Activated CD4-positive, alpha-beta T cell treated with anti-CD3 and anti-CD28 coated beads for 24 hours (primary cell): ENCODE measurements at places on chromosomes 11 and 22.

DNA sequence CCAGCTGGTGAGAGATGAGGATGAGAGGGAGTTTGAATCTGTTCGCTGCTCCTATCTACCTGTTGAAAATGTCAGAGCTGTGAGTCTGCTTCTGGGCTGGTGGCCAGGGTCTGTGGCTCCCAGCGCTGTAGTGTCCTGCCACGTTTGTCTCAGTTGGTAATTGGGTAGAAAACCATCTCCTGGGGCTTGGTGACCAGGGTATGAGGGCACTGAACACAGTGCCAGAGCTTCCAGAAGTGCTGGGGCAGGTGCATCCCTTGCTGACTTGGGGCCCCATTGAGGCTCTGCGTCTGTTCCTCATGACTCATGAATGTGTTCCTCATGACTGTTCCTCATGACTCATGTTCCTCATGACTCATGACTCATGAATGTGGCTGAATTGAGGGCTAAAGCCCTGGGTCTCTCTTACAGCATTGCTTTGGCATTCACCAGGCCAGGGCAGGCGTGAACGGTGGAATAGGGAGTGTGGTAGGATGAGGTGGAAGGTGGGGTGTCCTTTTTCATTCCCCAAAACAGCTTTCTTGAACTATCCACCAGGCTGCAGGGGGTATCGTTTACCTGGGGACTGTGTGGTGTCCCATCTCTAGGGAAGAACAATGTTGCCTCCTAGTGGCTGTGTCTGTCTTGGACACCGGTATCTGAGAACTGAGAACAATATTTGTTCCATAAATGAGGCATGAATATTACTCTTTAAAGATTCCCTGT lies 139.5 kb downstream of the COMMD9 start:
- DNase-seq = peak; percentile 9

- no peak for DNase-seq
Measured at GRCh38 chr11:13324141-13324540, 46.6 kb downstream of the BMAL1 start.

GRCh38 chr11:131979364-131979763 lies 608.9 kb downstream of the NTM start:
- no peak for DNase-seq

- no peak for DNase-seq
Measured at GRCh38 chr22:25113316-25113721, 86.3 kb upstream of the CRYBB3 start.

DNA sequence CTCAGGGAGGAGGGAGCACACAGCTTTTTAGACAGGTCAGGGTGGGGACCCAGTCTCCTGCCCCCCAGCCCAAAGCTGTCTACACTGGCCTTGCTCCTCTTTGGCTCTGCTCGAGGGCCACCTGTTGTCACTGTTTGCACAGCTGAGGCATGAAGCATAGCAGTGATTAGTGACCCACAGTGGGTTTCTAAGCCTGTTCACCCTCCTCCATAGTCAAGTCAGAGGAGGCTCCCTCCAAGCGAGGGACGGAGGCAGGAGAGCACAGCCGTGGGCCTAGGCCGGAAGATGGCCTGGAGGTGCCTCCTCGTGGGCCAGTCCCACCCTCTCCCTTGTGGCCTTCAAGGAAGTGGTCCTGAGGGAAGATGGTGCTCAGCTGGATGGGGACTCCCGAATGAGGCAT lies 241.1 kb downstream of the GRIK4 start:
- no peak for DNase-seq

DNA sequence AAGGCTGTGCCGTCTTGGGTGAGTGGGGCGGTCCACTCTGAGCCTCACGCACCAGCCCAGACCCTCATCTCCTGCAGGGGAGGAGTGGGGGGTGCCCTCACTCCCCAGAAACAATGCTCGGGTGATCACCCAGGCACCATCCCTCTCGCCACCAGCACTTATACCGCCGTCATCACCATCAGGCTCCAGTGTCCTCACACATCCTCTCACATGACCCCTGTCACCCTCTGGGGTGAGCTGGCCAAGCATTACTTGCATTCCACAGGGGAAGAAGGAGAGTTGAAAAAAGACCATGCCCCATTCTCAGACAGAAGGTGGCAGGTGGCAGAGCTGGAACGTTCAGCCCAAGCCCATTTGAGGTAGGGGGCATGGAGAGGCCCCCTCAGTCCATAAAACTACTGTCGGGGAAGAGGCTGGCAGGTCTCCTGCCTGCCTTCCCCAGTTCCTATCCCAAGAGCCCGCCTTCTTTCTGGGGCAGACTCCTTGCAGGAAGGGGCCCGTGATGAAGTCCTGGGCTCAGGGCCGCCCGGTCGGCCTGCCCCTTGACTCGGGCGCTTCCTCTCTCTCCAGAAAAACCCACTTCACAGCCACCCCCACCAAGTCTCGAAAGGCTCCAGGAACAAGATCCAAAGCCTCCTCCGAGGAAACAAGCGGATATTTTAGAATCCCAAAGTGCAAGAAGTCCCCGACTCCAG lies 153.3 kb downstream of the DSCAML1 start:
- no peak for DNase-seq

DNA sequence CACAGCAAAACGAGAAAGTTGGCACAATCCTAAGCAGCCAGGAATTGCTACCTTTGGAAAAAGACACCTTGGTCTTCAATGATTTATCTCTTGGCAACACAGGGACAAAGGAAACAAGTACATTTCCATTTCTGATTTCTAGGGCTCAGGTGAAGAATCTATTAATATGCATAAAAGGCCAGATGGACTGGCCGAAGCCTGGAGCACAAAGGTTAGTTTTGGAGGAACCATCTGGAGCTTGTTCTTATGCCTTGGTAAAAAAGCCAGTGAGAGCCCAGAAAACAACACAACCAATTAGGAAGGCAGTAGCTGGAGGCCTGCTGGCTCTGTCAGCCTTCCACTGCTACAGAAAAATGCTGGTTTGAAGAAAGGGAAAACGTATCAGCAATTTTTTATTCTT lies 713.5 kb upstream of the API5 start:
- no peak for DNase-seq

GRCh38 chr22:50697667-50698506 lies 25.3 kb downstream of the SHANK3 start:
- no peak for DNase-seq

DNA sequence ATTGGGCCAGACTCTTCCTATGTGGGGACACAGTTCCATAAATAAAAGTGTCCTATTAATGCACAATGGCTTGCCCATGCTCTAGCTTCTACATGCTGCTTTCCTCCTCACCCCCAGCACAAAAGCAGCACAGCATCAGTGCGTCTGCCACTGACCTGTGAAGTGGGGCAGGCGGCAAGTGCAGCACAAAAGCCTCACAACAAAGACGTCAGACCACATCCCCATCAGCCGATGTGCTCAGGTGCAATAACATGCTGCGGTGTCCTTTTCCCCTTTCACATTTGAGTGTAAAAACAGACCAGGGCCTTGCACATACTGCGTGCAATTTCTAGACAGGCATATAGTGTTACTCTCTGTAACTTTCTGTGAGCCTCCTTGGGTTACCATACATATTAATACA lies 12.8 kb downstream of the DKK3 start:
- no peak for DNase-seq

DNA sequence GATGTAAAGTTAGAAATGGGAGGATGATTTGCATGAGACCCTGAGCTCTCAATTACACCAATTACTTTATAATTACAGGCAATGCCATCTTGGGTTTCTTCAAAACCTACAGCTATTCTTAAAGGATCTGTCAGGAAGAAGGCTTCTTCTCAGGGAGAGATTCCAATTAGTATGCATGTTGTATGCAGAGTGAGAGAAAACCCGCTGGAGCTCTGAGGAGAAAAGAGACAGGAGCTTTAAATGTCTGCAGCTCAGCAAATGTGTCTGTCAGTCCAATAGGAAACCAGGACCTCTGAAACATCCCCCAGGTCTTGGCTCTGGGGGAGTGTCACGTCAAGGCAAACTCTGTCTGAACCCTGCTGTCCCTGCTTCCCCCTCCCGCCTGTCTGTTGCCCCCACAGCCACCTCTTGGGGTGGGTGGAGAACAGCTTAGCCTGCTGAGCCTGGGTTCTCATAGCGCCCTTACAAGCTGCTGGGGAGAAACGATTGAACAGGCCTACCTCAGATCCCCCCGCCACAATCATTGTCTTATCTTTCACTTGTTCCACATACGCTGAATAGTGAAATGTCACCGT lies 140.2 kb downstream of the SPATA19 start:
- DNase-seq = no peak

DNA sequence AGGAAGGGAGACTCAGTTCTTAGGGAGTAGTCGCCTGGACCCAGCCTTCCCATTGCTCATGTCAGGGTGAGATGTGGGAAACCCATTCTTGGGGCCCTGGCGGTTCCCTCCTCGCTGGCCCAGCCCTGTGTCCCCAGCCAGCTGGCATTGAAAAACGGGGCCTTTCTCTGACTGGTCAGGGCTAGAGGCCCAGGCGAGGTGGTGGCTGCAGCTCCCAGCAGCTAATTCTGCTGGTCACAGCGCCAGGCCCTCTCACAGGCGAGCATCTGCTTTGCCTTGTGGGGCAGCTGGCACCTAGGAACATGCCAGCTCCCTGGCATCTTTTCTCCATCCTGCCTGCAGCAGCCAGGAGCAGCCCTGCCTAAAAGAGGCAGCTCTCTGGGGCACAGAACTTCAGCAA lies 20.1 kb downstream of the TSPAN18 start:
- DNase-seq = no peak

DNA sequence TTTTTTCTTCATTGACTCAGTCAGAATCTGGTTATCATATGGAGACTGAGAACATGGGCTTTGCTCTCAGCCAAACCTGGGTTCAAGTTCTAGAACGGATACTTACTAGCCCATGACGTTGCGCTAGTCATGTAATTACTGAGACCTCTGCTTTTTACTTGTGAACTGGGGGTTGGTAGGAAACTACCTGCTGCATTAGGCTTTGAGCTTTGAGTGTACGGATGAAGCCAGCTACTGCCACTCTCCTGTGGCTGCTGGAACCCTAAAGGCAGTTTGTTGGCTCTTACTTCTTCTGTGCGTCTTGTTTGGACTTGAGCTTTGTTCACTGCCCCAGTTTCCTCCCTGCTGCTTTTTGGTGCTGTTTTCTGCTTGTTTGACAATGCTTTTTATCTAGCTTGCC lies 18.1 kb downstream of the PPP6R2 start:
- DNase-seq = no peak

- no peak for DNase-seq
Measured at GRCh38 chr22:36512333-36512732, 5.5 kb upstream of the FOXRED2 start.

- no peak for DNase-seq
Measured at GRCh38 chr22:42630901-42631602, 9.3 kb downstream of the ATP5MGL start.

DNA sequence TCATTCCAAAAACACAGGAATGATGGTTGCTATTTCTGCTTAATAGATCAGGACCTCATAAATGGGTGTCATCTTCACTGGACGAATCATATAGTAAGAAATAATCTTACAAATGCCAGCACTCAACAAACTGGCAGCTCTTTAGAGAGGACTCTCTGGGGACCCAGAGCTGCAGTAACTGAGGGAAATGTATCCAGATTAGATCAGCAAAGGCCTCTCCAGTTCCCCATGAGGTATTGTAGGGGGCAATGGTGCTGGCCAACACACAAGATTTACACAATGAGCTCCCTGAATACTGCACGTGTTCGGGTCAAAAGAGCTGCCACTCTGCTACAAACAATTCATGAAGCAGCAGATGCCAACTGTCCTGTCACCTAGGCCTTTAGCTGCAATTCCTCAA lies 110.2 kb downstream of the RBFOX2 start:
- no peak for DNase-seq

GRCh38 chr11:35980686-35981390 lies 37.0 kb downstream of the LDLRAD3 start:
- no peak for DNase-seq

GRCh38 chr11:1409108-1409851 lies 19.5 kb downstream of the BRSK2 start:
- DNase-seq = no peak

DNA sequence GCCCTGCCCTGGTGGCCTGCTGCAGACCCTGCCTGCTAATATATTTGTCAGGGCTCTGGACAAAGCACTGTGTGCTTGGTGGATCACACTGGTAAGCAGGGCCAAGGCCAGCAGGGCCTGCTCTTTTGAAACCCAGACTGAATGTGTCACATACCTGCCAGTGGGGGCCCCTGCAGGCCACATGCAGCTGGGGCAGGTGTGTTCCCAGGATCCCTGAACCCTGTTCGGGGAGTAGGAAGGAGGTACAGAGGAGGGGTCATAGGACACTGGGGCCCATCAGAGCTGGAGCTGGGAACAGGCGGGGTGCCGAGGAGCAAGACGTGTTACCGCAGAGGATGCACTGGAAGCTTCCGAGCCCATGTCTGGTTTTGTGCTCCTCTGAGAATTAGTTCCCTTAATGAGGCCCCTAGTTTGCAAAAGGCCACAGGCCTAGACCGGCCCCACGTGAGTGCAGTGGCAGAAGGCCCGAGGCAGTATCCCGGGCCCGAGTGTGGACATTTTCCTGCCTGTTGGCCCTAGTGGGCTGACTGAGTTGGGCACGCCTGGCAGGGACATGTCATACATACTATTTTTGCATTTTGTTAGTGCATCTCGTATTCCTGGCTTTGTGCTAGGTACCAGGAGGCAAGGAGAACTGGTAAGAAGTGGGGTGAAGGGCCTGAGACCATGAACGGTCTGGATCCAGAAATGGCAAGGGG lies 11.2 kb upstream of the ACR start:
- no peak for DNase-seq

GRCh38 chr11:121456151-121456550 lies 3.4 kb upstream of the SORL1-AS1 start:
- DNase-seq = no peak

- DNase-seq = no peak
Measured at GRCh38 chr22:23970816-23971486, 3.3 kb downstream of the DDT start.

GRCh38 chr11:30859669-30860068 lies 273.5 kb upstream of the MPPED2 start:
- DNase-seq = no peak

DNA sequence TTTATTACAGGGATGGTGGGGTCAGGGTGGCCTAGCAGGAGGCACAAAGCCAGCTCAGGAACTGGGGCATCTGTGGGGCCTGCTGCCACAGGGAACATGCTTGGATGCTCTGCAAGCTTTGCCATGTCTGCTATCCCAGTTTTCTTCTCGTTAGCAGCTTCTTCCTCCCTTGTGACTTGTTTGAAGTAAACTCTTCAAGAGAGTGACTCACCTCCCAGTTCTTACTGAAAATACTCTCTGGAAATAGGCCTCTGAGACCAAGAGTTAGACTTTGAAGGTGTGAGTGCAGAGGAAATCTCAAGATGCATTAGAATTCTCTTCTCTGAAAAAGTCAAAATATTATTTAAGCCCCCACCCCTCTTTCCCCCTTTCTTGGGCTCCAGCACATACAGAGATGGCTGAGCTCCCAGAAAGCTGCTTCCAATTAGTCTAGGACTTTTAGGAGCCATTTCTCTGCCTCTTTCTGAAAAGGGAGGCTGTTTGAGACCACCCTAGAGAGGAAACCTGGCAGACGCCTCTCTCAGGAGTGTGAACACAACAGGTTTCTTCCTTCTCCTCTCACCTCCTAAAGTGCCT lies 15.1 kb downstream of the CWC15 start:
- no peak for DNase-seq

DNA sequence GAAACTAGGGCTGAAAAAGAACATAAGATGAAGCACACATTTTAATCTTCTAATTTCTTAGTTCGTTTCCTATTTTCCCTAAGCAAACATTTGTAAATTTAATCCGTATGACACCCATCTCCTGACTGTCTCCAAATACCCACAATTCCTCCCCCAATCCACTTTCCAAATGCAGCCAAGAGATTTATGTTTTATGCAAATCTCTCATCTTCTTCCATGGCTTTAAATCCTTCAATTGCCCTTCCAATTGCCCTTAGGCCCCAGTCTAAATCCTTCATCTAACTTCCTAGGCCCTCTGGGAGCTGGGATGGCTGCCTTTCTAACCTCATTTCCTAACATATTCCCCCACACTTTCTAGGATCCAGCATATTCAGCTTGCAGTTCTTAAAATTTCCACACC lies 18.0 kb upstream of the POU2AF1 start:
- no peak for DNase-seq
